ENCODE measurements at places on chromosomes 7 and 10.

DNA sequence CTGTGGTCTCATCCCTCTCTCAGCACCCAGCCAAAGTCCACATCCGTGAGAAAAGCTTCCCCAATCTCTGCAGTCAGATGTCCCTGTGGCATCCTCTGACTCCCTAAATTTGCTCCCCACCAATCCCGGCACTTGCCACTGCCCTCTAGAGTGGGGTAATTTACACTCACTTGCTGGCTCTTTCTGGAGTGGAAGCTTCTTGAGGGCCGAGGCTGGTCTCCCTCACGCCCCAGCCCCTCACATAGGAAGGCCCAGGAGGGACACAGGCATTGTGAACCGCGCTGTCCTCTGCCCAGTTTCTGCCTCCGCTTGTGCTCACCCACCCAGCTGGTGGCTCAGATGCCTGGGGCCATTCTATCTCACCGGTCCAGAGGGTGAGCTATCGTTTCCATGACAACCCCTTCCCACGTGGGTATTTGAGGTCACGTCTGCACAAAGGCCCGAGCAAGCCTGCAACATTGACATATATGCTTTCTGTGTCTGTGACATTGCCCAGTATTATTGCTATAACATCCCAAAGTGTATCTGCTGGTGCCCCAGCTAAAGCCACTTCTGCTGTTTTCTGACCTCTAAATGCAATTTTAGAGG, 97.3 kb upstream of the CTBP2 start:
- DNase-seq = no peak

DNA sequence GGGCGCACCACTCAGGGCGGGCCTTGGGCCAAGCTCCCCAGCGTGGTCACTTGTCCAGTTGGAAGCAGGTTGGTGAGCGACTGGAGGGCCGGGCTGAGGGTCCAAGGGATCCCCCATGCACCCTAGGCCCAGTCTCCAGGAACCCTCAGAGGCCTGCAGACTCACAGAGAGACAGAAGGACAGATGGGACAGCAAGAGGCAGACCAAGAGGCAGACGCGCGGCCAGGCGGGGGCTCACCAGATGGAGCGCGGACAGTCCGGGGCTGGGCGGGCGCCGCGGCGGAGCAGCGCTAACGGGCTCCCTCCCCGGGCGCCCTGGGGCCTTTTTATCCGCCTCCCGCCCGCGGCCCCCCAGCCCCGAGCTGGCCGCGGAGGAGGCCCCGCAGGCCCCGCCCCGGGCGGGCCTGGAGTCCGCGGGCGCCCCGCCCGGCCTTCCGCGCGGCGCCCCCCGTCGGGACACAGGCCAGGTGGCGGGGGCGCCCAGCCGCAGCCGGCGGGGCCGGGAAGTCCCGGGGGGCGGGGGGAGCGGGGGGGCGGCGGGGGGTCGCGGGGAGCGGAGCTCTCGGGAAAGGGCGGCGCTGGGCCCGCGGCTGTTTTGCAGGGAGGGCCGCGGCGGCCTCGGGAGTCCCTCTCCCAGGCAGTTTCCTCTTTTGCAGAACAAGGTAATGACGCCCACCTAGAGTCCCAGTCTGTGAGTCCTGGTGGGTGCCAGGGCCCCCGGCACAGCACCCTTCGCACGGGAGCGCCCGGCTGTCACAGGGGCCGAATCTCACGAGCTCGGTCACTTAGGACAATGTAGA, at the start of gene LOXL4:
Gene LOXL4, minus strand, starts transcription at position 301 of the 800 bp plus-strand sequence. CDS start 5,175 bp downstream, outside the sequence.
- no peak for DNase-seq

- DNase-seq = no peak
Measured at GRCh38 chr10:17026686-17027485, 102.7 kb downstream of the CUBN start.

DNA sequence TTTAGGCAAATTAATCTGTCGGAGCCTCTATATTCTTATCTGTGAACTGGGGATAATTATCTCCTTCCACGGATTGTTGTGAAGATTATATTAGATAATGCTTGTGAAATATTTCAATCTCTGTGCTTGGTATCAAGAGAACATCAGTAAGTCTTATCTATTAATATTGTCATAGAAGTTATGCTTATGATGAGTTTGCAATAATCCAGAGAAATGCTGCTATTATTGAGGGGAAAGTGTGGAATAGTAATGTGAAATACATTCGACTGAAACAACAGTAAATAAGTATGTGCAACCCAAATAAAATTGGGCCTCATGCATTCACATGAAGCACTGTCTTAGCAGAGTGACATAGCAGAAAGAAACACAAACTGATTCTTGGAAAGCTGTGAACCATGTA, 13.7 kb downstream of the RHOBTB1 start:
- DNase-seq = no peak

DNA sequence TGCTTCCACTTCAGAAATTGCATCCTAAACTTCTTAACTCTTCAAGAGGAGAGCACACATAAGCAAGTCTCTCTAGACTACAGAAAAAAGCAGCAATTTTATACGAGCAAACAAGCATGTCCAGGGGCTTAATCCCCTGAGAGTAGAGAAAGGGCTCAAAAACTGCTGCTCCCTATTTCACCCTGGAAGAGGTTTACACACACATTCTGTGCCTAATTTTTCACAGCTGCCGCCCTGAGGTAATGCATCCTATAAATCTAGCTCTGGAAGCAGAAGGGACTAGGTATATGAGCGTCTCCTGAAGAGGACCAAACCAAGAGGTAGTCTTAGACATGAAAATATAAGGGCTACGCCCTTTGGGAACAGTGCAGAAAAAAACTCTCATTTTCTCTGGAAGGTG, 73.1 kb downstream of the CRPPA start:
- DNase-seq = no peak

GRCh38 chr10:11473128-11473760, 138.2 kb downstream of the USP6NL start:
- no peak for DNase-seq

GRCh38 chr10:22690158-22690557, 24.2 kb downstream of the PIP4K2A start:
- no peak for DNase-seq

DNA sequence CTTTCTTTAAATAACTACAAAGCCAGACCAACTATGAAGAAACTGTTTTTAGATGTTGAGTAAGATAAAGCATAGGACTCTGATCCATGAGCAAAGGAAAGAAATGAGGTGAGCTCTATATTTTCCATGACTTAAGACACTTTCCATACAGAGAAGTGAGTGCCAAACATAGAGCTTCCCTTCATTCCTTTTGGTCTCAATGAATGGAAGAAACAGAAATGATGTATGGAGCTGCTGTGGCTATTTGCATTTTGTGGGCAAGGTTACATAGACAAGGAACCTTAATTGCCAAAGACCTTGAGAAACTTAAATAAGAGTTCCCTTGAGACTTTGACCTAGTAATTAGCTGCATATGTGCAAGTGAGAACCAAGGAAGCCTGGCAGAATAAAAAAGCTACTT, 1152.2 kb downstream of the XPNPEP1 start:
- DNase-seq = no peak

DNA sequence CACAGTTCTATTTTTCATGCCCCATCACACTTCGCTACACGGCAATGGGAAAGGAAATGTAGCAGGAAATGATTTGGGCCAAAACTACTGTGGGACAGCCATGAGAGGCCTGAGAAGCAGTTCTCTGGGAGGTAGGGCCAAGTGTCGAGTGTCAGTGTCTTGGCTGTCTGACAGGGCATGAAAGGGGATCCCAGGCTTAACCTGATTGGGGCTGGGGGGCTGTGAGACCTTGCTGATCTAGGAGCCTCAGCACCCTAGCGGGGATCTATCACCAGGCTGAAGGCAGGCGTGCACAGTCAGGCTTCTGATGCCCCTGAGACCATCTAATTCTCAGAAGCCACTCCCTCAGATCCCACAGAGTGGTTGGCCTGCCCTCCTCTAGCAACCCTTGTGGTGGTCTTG, 58.2 kb upstream of the SLC25A13 start:
- DNase-seq = no peak

- DNase-seq = no peak
Measured at GRCh38 chr10:8048281-8049008, 6.0 kb upstream of the GATA3 start.

DNA sequence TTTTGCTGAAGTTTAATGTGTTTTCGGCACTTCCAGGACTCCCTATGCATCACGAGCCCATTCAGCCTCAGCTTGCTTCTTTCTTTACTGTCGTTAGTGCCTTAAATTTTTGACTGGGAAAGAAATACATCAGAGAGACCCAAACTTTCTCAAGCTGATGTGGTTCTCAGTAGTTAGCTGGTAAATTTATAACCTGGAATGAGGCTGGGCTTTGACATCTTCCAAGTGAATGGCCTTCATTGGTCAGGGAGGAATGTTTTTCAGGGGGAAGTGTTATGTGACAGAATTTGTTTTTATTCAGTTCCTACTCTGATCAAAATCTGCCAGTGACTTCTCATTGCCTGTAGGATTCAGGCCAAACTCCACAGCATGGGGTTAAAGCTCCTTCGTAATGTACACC, 296.9 kb downstream of the SORCS3 start:
- DNase-seq = no peak

GRCh38 chr10:101222683-101223273, 6.5 kb downstream of the LBX1 start:
- no peak for DNase-seq

- no peak for DNase-seq
Measured at GRCh38 chr10:112373912-112374338, at the start of gene ACSL5. TSS of gene ACSL5 (plus strand) at chr10:112374116. CDS start at chr10:112394947, 20,831 bp downstream.

- no peak for DNase-seq
Measured at GRCh38 chr10:132815168-132815857, 29.4 kb upstream of the NKX6-2 start.

DNA sequence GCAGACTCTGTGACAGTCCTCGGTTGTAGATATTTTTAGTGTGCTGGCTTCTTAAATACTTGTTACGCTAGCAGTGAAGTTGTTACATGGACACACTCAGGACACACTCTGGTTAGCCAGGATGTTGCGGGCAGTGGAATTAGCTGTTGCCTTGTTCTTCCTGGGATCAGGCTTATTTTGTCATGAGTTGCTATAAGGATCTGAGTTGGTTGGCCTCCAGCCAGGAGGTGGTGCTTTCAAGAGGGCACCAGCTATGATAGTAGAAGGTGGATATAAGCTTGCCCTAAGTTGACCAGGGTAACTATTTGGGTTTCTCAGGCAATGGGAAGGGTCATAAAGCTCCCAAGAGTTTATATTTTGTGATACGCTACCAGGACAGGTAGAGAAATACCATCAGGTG, 150.1 kb upstream of the C1GALT1 start:
- DNase-seq = no peak

DNA sequence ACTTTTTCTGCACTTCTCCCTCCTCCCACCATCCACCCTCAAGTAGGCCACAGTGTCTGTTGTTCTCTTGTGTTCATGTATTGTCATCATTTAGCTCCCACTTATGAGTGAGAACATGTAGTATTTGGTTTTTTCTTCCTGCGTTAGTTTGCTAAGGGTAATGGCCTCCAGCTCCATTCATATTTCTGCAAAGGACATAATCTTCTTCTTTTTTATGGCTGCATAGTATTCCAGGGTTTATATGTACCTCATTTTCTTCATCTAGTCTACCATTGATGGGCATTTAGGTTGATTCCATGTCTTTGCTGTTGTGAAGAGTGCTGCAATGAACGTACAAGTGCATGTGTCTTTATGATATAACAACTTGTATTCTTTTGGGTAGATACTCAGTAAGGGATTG, 230.4 kb downstream of the ARL4A start:
- DNase-seq = no peak

GRCh38 chr10:112533916-112534315, 86.9 kb downstream of the VTI1A start:
- no peak for DNase-seq

DNA sequence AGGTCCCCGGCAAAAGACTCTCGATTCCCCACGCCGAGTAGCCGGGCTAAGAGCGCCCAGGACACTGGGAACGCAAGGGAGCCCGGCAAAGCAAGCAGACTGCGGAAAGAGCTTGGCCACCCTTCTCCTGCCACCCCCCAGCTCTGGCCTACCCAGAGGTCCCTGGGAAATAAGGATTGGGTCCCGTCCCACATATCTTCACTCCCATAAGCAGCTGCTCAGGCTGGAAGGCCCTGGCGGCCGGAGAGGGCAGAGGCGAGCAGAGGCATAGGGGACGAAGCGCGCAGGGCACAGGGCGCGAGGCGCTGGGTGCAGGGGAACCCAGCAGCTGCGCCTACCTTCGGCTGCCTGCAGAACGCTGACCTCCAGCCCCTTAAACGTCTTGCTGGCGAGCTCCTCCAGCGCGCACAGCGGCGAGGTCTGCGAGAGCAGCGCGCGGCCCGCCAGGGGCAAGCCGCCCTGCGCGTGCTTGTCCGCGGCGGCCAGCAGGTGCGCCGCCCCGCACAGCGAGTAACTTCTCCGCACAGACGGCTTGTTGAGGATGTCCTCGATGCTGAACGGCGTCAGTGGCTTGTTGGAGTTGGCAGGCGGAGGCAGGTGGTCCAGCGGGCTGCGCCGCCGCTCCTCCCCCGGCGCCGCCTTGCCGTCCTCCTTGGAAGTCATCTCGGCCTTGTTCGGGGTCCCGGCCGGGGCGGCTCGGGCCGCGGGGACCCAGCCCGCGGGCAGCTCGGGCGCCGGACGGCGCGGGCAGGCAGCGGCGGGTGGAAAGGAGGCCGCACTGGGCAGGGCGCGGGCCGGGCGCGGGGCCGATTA, 904 bp downstream of the LBX1 start:
- DNase-seq = no peak

DNA sequence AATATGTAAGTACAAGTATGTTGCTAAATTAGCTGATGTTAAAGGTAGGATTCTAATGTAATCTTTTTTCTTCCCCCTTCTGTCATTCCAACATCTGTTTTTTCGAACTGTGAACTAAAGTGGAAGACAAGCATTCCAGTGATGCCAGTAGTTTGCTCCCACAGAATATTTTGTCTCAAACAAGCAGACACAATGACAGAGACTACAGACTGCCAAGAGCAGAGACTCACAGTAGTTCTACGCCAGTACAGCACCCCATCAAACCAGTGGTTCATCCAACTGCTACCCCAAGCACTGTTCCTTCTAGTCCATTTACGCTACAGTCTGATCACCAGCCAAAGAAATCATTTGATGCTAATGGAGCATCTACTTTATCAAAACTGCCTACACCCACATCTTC, 62.7 kb downstream of the WAC start:
- DNase-seq = no peak

GRCh38 chr7:157001920-157002818, 8.3 kb downstream of the MNX1 start:
- DNase-seq = no peak

DNA sequence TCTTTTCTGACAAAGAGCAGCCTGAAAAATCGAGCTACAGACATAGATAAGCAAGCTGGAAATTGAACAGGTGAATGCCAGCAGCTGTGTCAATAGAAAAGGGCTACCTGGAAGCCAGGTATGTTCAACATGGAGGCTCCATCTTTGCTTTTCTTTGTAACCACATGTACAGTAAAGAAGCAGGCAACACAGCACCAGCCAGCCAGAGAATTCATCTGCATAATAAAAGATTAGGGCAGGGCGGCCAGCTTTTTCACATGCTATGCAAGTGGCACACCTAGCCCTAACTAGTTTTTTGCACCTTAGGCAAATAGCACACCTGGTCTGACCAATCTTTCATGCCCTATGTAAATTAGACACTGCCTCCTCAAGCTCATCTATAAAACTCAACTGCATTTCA, 25.7 kb downstream of the COG5 start:
- DNase-seq = no peak

- DNase-seq = no peak
Measured at GRCh38 chr7:80142853-80143580, 8.4 kb downstream of the GNAI1 start.

GRCh38 chr7:7745258-7745657, 26.9 kb upstream of the RPA3 start:
- DNase-seq = no peak
